GM20000 (cell line): ENCODE measurements at places on chromosomes 1 and 21.

- no peak for DNase-seq
Measured at GRCh38 chr1:82858031-82858430, 1057.3 kb downstream of the ADGRL2 start.

DNA sequence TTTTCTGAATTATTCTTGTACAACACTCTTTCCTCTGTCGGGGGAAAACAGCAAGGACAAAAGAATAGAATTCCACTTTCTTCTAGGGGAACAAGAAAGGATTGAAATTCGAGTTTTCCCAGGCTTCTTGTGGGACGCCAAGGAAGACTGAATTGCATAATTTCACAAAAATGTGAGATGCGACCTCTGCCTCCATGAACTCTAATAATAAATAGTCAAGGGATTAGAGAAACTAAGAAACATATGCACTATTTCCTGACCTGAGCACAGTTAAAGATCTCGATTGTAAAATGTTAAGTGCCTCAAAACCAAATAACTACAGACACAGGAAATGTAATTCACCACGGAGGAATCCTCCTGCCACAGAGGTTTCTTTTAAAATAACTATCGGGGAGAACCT, 117.3 kb upstream of the MARK1 start:
- no peak for DNase-seq

DNA sequence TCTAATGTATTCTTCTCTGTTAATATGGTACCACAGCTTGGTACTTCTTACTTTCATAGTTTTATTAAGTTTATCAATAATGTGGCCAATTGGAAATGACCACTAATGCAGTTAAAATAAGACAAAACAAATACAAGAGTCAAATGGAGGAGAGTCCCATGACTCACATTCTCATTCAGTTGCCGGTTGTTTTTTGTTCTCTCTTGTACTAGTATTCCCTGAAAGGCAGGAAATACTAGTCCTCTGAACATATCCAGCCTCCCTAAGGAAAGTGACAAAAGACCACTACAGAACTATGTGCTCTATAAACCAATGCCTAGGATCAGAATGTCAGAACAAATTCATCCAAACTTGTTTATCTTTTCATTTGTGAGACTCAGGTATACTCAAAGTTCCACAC, 165.2 kb upstream of the SAMSN1 start:
- no peak for DNase-seq

- no peak for DNase-seq
Measured at GRCh38 chr1:203278885-203279406, 26.4 kb upstream of the BTG2 start.

DNA sequence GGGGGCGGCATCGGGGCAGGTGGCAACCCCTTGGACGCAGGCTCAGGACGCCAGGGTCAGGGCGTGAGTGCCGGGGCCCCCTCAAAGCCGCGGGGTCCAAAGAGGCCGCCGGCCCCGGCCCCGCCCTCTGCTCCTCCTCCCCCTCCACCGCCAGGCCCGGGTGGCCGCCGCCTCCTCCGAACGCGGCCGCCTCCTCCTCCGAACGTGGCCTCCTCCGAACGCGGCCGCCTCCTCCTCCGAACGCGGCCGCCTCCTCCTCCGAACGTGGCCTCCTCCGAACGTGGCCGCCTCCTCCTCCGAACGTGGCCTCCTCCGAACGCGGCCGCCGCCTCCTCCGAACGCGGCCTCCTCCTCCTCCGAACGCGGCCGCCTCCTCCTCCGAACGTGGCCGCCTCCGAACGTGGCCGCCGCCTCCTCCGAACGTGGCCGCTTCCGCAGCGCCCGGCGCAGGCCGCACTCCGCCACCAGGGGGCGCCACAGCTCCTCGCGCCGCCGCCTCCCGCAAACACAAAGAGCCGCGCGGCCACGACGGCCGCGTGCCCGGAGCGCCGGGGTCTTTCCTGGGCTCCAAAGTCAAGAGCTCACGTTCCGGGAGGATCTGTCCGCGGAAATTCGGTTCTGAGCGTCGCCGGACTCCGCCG, 19.3 kb upstream of the SAMD11 start:
- peak; percentile 97 for DNase-seq

DNA sequence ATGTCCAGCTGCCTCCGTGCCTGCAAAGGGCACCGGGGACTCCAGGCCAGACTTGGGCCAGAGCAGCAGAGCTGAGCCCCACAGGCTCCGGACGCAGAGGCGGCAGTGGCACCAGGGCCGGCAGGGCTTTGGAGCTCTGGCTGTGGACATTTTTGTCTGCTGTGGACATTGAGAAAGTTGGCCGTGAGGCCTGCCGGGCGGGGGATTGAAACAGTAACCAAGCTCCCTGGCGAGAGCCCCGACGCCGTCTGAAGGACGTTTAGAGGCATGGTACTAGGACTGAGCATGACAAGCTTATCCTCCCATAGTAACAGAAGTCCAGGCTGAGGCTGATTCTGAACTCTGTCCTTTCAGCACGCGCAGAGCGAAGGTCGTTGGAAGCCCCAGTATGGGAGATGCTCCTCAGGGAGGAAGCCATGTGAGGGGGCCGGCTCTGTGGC, 323.8 kb downstream of the AMY1C start:
- no peak for DNase-seq

- DNase-seq = no peak
Measured at GRCh38 chr21:15379776-15380175, 315.0 kb upstream of the NRIP1 start.

- no peak for DNase-seq
Measured at GRCh38 chr1:68223687-68224086, 8.6 kb downstream of the WLS start.

DNA sequence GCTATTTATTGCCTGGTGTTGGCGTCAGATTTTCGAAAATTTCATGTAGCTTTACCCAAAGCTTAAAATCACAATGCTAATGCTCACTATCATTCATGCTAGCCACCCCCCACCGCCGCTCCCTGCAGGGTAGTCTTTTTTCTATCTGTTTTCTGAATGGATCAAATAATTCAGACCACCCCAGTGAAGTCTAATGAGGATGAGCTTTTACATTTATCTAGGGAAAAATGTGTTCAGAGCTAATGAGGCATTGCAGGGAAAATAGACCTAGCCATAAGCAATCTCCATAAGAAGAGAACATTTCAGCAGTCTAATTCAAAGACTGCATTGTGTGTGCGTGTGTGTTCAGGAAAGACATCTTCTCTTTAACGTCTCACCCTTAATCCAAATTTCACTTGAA, 533.0 kb upstream of the PRMT6 start:
- DNase-seq = no peak

GRCh38 chr1:25858494-25858893, 763 bp downstream of the AUNIP start:
- DNase-seq = no peak

GRCh38 chr1:232938926-232939325, 11.5 kb upstream of the NTPCR start:
- no peak for DNase-seq

DNA sequence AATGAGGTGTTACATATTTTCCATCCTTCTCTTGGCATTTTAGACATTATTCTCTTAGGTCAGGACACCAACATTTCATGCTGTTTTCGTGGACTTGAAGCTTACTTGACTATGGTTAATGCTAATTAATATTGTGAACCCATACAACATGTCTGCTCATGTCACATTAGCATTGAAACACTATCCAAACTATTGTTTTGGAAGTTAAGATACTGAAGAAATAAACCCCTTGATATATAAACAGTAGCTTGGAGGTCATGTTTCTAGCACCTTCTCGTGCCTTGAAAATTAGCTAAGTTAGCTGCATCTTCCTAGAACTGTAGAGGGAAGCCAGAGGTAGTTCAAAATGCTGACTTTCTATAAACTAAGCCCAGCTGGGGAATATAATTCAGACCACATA, 288.8 kb downstream of the LTN1 start:
- no peak for DNase-seq

GRCh38 chr21:31677047-31677446, 17.6 kb downstream of the SOD1 start:
- DNase-seq = no peak

DNA sequence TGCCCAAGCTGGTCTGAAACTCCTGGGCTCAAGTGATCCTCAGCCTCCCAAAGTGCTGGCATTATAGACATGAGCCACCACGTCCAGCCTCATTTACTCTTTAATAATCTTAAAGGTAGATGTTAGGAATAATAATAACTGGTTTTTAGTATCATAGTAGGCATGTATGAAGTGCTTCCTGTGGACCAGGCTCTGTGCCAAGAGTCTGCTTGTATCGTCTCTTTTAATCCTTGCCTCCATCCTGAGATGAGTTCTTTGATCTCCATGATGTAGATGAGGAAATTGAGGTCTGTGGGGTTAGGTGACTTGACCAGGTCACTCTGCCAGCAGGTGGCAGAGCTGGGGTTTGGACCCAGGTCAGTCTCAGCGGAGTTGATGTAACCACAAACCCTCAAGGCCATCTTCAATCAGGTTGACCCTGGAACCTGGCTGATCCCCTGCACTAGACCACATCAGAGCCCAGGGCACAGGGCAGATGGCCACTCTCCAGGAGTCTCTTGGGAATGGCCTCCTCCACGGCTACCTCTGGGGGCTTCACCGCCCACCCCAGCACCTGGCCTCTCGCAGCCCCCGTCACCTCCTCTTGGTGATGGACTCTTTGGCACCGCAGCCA, 11.3 kb downstream of the EFHD2 start:
- no peak for DNase-seq

DNA sequence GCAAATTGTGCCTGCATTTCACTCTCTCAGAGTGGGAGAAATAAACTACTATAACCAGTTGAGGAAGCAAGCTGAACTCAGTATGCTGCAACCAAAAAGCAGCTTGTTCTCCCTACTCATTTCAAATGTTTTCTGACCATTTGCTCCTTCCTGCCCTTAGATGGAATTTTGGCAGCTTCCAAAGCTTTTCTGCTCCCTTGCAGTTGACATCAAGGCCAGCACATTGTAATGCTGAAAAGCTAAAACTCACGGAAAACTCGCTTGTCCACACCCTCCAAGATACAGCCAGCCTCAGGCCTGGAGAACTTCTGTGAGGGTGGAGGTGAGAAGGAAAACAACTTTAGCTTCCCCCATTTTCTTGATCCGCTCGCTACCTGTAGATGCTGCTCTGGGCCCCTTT, 5.0 kb upstream of the CHML start:
- no peak for DNase-seq

- no peak for DNase-seq
Measured at GRCh38 chr1:229027622-229028182, 243.2 kb upstream of the RAB4A start.

GRCh38 chr1:197197430-197197997, 51.0 kb upstream of the ASPM start:
- DNase-seq = no peak

DNA sequence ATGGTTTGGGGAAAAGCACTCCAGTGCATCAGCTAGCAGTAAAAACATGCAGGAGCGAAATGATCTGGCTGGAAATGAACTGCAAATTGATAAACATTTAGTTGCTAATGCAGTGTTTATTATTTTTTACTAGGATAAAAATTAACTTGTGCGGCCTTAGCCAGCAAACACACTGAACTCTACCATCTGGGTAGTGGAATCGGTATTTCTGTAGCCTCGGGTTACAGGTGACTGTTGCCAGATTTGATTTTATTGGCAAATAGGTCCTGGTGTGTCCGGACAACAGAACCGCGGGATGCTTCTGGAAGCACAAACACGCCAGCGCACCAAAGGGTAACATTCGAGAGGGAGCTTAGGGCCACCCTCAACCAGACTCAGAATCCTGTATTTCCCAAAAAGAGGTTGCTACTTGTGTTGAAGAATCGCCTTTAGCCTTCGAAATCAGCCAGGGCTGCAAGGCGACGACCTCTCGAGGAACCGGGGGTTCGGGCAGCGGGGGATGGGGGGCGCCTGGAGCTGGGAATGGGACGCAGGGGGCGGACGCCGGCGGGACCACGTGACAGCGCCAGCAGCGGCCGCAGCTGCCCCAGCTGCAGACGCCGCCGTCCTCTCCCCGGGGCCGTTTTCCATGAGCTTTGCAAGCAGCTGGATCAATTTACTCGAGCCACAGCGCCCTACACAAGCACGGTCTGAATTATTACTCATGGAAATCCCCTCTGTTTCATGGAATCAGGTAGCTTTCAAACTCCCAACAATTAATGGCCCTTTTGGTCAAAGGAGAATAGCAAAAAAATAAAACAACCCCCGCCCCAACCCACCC, 158.8 kb downstream of the TOMM20 start:
- no peak for DNase-seq

DNA sequence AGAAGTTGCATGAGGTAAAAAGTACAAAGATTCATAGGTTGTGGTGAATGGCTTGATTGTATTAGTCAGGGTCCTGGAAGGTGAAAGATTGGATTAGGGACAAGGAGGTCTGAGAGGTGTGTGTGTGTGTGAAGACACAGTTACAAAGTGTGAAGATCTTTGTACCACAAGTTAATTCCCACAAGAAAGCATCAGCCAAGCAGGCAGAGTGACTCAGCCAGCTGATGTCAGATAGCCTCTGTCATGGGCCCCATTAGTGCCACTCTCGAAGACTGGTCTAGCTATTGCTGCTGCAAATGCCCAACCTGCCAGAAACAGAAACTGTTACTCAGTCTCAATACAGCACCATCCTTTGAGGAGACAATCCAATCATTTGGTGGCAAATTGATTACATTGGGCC, 96.5 kb downstream of the DTL start:
- no peak for DNase-seq

DNA sequence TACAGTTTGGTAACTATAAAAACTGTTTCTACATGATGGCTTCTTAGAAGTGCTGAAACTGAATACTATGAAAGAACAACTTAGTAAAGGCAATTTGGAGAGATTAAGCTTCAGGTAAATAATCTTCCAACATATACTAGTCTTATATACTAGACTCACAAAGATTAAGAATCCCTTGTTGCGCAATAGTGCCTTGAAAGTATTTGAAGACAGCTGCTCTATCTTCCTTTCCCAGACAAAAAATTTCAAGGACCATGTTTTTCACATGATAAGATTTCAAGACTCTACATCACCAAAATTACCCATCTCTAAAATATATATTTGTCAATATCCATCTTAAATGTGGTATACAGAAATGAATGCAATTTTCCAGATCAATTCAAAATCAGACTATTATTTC, 37.7 kb upstream of the ASPM start:
- DNase-seq = no peak

- no peak for DNase-seq
Measured at GRCh38 chr1:201584471-201585092, 45.7 kb downstream of the NAV1 start.

GRCh38 chr1:31665234-31665878, 20.7 kb upstream of the PEF1 start:
- DNase-seq = no peak

GRCh38 chr1:83910461-83910860, 88.5 kb downstream of the TTLL7 start:
- no peak for DNase-seq

DNA sequence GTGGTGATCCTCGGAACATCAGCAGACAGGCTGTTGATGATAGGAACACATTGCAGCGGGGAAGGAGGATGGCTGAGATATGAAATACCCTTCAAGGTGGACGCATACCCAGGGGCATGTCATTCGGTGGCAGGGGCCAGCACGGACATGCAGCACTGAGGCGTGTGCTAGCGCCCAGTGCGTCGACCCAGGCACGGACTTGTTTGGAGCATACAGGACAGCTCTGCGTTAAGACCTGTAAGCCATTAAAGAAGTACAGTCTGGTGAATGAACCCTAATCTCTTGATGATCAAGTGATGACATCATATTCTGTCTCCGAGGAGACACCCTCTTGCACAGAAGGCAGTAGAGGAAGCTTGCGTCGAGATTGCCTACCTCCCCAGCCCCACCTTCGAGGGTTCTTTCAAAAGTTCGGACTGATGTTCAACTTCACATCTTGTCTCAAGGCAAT, 63.6 kb upstream of the KIF26B start:
- DNase-seq = no peak
